NCI-H1417 treated with DMSO at 0.1 percent for 48 hours (cell line): ENCODE measurements at places on chromosomes 2 and 18.

GRCh38 chr2:105188343-105188742, 53.2 kb upstream of the GPR45 start:
- DNase-seq = no peak

DNA sequence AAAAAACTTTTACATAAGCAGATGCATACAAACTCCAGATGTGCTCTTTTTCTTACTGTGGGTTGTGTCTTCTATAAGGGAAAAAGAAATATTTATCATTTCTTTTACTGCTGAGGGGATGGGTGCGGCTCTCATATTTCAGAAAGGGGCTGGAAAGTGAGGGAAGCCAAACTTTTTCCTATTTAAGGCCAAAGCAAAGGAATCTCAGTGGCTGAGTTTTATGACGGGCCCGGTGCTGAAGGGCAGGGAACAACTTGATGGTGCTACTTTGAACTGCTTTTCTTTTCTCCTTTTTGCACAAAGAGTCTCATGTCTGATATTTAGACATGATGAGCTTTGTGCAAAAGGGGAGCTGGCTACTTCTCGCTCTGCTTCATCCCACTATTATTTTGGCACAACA, at the start of gene COL3A1:
Gene COL3A1 (plus strand): TSS at position 210 of the 400 bp plus-strand sequence. CDS start 117 bp downstream, at position 327.
- no peak for DNase-seq

- no peak for DNase-seq
Measured at GRCh38 chr2:45138904-45139303, 129.7 kb upstream of the SIX2 start.

DNA sequence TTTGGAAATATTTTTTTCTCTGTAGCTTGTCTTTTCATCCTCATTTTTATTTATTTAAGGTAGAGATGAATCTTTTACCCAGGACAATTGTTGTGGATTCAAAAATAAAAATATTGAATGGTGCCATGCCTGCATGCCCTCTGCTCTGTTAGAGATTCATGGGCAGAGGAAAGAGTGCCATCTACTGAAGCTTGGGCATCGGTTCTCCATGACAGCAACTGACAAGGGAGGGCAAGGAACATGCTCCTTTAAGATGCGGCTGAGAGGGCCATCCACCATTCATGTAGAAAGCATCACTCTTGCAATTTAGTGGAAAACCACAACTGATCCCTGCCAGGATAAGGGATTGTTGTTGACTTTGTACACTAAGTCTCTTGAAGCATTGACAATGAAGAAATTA, 79.9 kb downstream of the PARD3B start:
- no peak for DNase-seq

DNA sequence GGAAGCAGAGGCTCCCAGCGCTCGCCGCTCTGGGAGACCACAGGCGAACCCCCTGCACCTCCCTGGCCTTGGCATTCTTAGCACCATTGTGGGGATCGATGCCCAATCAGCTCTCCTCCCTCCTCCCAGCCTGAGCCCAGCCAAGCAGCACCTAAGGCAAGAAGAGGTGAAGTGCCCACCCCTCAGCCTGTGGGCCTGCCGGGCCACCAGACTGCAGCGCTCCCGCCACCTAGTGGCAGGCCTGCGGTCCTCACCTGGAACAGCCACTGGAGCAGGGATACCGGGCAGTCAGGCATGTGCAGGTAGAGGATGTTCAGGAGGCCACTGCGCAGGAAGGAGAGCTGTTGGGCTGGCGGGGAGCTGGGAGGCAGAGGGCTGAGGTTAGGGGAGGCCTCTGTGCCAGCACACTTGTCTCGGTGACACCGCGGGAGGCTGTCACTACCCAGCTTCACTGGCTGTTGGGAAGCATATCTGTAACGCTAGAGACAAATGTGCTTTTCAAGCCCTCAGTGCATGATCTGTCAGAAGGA, 35.2 kb downstream of the FAM178B start:
- DNase-seq = no peak

GRCh38 chr18:3110034-3110752, 97.2 kb upstream of the LPIN2 start:
- DNase-seq = no peak

- no peak for DNase-seq
Measured at GRCh38 chr2:35526741-35527140, 828.8 kb upstream of the CRIM1 start.

- DNase-seq = no peak
Measured at GRCh38 chr2:33366473-33366872, 110.0 kb upstream of the RASGRP3 start.

GRCh38 chr2:217774232-217774631, 228.6 kb downstream of the TNS1 start:
- no peak for DNase-seq

DNA sequence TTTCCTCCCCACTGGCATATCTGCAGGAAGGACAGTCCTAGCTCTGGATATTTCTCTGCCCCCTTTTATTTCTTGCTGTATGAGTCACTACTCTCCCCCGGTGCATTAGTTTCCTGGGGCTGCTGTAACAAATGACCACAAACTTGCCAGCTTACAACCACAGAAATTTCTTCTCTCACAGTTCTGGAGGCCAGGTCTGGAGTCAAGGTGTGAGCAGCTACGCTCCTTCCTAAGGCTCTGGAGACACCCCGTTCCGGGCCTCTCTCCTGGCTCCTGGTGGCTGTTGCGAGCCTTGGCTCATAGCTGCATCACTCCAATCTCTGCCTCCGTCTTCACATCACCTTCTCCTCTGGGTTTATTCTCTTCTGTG, 34.1 kb downstream of the PTPRM start:
- no peak for DNase-seq

- no peak for DNase-seq
Measured at GRCh38 chr18:44949967-44950366, 269.3 kb downstream of the SETBP1 start.

- DNase-seq = no peak
Measured at GRCh38 chr2:217356781-217357180, 496.9 kb upstream of the TNP1 start.

- DNase-seq = no peak
Measured at GRCh38 chr18:75244351-75245313, 34.0 kb downstream of the TSHZ1 start.

- DNase-seq = no peak
Measured at GRCh38 chr2:97717613-97717995, 4.2 kb downstream of the ZAP70 start.

DNA sequence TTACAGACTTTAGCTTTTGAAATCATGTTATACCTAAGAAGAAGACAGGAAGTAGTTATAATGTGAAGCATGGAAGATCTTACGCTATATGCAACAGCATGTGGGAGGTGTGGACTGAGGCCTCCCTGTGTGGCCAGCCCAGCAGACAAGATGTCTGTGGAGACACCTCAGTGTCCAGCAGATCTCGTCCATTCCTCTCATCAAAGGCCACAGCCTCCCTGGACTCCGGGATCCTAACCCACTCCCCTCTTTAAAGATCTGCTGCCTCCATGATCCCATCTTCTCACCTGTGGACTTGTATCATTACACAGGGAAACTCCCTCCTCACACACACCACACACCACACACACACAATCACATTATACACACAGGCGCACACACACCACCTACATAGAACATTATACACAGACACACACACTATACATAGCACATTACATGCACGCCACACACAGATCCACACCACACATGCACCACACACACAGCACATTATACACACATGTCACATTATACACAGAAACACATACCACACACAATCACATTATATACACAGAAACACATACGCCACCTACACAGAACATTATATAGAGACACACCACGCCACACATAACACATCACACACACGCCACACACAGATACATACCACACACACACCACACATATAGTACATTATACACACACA, 89.5 kb downstream of the PXDN start:
- no peak for DNase-seq

DNA sequence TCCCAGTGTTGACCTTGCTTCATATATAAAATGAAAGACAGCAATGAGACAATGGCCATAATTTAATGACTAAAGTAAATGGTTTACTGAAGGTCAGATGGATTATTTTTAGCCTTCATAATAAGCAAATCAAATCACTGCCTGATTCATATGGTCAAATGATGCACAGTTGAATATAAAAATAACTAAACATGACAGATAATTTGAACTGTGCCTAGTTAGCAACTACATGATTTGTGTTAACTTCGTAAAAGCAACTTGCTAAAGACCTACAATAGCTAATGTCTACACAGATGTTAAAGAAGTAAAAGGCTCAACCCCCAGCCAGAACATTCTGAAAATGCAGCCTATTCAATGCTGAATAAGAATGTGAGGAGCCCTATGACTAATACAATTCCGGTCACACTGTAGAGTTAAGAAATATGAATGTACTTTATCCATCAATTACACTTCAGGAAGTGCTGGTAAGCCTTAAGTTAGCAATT, 590.8 kb upstream of the CDH2 start:
- DNase-seq = no peak

GRCh38 chr18:69617888-69618287, 217.2 kb downstream of the DOK6 start:
- no peak for DNase-seq

- DNase-seq = no peak
Measured at GRCh38 chr2:159046966-159047365, 78.5 kb downstream of the TANC1 start.

GRCh38 chr2:28545590-28546200, 49.8 kb downstream of the PLB1 start:
- DNase-seq = no peak
